ENCODE measurements at places on chromosomes 12 and 14.
A peak's percentile ranks its signal among the peaks of the same experiment; 100 is the strongest.

GRCh38 chr12:87303396-87304012 lies 725.7 kb downstream of the C12orf50 start:
- no peak for DNase-seq

- DNase-seq, result no peak
Observed at GRCh38 chr14:76765461-76765931, 4.2 kb downstream of the VASH1 start.

- no peak for DNase-seq
Observed at GRCh38 chr12:9808504-9808903, 18.8 kb upstream of the KLRF1 start.

DNA sequence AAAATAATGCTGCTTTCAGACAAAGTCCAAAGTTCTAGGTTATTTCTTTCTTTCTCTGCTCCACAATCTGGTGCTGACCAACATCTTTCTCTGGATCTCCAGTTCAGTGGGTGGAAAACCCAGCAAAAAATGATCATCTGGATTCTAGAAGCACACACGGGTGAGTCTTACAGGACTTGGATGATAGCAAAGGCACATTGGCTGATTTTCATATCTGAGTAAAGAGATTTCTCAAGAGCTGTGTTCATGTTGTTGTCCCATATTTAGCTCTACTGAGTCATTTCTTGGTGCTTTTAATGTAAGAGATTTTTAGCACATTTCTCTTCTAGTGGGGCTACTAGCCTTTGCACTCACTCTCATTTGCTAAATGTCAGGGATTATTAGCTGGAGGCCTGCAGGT lies 336.7 kb downstream of the GALC start:
- DNase-seq, result no peak

DNA sequence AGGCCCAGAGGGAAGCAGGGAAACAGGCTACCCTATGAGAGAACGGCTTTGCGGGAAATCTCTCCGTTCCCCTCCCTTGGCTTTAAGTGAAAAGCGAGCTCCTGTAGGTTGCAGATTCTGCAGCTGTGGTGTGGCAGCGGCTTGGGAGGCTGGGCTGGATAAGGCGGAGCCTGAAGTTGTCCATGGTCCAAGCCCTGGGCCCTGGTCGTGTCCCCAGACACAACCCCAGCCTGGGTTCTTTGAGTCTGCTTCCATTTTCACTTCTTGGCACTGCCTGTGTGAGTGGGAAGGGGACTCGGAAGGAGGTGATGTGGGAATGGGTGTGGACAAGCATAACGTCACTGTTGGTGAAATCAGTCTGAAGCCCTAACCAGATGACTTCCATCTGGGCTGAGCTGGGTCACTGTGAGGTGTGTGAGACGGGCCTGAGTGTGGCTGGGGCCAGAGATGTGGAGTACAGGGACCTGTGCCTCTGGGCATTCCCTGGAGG lies 43.0 kb upstream of the CTDSP2 start:
- no peak for DNase-seq

DNA sequence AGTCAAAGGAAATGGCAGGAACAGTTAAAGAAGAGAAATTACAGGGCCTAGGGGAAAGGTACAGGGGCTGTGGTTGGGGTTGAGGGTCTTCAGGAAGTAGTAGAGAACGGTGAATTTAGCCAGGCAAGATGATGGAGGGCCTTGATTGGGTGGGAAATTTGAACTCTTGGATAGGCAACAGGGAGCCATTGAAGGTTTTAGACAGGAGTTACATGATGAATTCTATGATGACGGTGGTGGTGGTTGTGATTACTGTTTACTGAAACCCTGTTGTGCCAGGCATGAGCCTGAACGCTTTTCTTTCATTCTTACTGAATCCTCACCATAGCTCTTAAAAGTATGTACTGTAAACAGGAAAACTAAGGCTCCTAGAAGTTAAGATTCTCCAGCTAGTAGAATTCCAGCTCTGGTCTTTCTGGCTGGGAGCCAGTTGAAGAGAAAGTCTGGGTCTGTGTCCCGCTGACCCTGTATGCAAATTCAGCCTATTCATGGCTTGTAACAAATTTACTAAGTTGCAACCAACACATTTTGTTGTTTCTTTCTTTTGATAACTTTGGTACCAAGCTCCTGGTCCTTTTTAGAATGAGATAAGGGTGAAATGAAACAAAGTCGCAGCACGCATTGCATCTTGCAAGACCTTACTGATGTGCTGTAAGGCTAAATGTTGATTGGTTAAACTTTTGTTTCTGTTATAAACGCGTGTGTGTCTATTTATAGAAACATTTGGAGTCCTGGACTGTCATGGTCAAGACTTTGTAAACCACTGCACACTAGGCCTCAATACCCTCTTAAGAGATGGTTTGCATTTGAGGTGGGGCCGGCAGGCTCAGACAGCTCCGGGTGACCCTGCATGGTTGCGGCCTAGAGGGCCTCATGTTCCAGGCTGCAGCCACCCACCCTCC lies 6.0 kb downstream of the ORAI1 start:
- no peak for DNase-seq

DNA sequence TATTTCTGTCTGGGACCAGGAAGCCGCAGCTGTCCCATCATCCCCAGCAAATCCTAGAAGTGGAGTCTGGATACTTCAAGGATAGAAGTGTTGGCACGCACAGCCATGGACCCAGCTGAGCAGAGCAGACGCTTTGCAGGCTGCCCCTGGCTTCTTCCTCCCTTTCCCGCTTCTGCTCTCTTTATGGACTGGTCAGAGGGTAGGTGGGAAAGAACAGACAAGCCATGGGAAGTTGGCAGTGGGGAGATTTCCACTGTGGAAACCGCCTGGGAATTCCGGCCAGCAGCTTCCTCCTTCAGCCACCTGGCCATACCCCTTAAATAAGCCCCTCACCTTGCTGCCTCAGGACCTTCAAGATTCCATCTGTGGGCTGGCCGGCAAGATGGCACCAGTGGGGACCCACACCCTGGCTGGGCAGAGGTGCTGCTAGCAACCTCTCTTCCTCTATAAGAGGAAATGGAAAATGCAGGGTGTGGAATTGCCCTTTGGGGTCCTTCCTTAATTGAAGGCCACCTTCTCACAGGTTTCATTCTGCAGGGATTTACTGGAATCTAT lies 20.6 kb downstream of the OTUB2 start:
- no peak for DNase-seq

DNA sequence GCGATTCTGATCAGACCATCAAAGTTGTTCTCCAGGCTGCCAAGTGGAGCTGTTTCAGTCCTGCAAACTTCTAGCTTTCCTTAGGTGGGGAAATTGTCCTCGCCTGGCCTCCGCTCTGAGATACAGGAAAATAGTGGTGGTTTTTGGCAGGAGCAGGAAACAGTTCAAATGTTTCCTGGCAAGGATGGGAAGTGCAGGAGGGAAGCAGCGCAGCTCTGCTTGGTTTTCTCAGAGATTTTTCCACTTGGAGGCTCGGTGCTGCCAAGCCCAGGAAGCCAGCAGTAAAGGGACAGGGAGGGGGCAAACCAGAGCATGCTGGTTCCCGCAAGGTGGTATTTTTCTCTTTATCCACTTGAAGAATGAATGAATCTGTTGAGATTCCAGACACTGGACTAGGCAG lies 17.0 kb downstream of the TMEM63C start:
- no peak for DNase-seq

- no peak for DNase-seq
Observed at GRCh38 chr14:25680934-25681333, 631.0 kb upstream of the STXBP6 start.

GRCh38 chr12:9883175-9883574 lies 1.9 kb downstream of the KLRF2 start:
- no peak for DNase-seq

GRCh38 chr12:119666226-119666795 lies 1.6 kb upstream of the PRKAB1 start:
- DNase-seq, result peak; percentile 37

- DNase-seq, result no peak
Observed at GRCh38 chr12:77766224-77766623, 64.5 kb upstream of the NAV3 start.

GRCh38 chr14:88264116-88264515 lies 59.0 kb downstream of the KCNK10 start:
- DNase-seq, result no peak

DNA sequence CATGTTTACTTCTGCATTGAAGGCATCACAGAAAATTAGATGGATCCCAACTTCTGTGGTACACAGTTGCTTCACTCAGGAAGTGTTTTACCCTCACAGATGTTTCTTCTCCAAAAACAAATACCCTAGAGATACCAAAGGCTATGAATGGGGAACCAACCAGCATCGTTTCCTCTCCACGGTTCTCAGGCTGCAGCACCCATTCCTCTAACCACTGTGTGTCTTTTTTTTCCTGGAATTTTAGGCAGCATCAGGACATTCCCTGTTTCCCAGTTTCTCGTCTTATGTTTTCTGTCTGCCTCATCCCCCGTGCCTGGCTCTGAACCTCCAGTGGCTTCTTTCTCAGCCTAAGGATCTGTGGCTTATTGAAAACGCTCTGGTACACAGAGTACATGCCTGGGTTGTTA lies 72.0 kb upstream of the TBX5 start:
- no peak for DNase-seq

DNA sequence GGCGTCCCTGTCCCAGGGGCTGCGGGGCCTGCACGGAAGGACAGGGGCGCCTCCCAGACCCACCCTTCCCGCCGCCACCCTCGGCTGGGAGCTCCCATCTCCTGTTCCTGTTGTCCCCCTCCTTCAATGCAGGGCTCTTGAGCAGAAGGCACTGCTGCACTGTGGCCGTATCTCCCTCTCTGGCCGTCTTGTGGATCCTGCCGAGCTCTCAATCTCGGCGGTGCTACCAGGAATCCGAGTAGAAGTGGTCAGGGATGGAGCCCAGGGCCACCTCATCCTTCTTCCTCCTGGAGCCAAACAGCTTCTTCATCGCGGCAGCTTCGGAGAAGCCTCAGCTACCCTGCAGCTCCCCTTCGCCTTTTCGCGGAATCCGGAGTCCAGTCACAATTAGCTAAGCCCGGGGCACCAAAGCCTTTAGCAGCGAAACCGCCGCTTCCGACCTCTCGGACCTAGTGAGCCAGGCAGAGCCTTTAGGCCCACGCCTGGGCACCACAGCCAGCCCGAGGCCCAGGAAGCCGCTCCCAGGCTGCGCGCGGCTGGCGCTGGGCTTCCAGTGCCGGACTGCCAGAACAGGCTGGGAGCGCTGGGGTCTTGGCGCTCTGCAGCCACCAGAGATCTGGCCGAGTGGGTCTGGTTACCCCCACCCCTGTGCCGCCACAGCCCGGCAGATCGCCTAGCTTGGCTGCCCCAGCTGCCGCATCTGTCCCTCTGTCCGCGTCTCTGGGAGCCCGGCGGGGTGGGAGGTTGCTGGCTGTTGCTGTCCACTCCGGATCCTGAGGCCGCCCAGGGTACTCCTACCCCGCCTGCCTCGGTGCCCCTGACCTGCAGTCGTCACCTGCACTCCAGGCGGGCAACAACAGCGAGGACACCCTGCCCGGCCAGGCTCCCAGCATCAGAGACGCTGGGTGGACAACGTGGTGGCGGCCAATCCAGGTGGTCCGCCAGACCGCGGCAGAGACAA lies 69.1 kb downstream of the ASCL4 start:
- DNase-seq, result no peak

DNA sequence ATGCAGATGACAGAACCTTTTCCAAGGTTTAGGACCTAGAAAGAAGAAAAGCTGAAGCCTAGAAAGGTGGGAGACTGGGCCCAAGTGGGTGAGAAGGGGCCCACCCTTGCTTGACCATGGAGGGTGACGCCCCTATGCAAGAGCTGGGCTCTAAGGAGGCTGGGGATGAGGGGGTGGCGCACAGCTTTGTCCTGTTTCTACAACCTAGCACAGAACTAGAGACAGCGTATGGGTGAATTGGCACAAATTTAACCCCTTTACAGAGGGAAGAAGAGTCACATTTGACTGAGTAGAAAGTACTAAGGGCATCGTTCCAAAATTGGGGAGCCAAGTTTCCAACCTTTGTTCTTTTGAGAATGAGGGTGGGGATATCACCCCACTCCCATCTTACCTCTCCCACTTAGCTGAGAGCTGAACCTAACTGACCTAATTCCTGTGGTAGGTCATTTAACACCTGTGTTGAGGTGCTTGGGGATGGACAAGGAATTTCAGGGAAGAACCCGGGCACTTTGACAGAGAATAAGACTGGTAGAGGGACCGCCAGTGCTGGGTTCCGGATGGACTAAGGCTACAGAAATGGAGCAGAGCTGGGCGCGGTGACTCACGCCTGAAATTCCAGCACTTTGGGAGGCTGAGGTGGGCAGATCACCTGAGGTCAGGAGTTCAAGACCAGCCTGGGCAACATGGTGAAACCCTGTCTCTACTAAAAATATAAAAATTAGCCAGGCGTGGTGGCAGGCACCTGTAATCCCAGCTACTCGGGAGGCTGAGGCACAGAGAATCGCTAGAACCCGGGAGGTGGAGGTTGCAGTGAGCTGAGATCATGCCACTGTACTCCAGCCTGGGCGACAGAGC lies 5.2 kb downstream of the NFKBIA start:
- no peak for DNase-seq

- DNase-seq, result no peak
Observed at GRCh38 chr14:61523751-61524150, 171.6 kb upstream of the HIF1A start.

DNA sequence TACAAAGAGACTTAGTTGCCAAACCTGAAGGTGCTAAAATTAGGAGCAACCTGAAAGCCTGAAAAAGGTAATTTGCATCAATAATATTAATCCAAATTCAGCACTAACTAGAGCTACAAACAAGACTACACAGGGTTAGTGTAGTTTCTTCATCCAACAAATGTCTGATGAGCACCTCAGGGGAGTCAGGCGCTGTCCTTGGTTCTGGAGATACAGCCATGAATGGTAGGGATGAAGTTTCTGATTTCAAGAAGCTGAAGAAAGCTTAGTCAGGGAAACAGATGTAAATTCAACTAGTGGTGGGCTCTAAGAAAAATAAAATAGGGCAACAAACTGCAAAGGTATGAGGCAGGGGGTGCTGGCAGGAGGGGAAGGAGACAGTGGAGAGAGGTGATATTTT lies 266.3 kb downstream of the GLT1D1 start:
- no peak for DNase-seq

GRCh38 chr12:64404470-64405256 lies 471 bp downstream of the XPOT start:
- peak; percentile 46 for DNase-seq

DNA sequence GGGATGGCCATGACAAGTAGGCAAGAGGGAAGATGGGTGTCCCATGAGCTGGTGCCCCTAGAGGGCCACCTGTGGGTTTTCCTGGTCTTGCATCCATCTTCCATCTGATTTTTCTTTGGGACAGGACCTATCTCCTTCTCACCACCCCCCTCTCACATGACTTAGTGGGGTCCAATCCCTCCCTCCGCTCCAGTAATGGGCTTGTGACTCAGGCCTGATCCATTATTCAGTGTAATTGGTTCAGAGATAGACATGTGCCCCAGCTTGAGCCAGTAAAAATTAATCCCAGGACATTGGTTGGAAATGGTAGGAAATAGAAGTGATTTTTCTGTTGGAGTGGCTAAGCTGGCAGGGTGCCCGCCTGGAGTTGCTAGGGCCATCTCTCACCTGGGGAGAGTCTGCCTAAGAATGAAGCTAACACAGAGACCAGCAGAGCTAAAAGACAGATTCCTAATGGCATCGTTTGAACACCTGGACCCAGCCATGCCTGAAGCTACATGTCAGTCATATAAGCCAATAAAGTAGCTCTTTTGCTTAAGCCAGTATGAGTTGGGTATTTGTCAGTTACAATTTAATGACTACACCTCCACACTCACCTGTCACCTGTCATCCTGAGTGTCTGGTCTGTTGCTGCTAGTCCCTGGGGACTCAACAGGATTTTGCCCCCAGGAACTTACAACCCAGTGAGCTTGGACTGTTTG lies 14.7 kb downstream of the RASAL1 start:
- peak; percentile 48 for DNase-seq

All from germinal center (tissue), 1 donor.